Transverse colon (tissue), 4 donors: ENCODE measurements at places on chromosomes 3 and 15. TPM values are rescaled to one million over a fixed set of nuclear protein-coding genes. Genes with fewer than 3 reads are reported as not detected.

Gene CHRM5
- not detected for total RNA-seq

DNA sequence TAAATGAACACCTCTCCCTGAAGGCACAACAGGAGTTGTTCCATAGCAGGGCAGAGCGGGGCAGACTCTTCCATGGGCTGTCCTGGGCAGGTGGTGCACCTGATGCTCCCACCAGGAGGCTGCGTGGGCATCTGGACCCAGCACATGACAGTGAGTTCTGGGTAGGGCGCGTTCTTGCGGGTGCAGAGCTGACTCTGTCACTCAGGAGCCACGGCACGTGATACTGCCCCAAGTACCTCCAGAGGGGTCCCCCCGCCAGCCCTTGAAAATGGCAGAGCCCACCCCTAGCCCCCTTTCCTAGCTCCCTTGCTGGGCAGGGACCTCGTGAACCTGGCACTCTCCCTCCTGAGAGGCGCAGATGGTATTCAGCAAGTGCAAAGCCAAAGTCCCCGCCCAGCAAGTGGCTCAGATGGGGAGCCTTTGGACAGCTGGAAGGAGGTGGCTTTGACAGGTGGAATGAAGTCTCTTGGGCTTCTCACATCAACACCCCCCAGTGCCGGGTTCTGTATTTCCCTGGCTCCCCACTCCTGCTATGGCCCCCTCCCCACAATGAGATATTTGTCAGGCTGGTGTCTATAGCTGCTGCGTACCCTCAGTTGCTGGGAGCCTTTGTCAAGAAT, 172.1 kb downstream of the TBC1D2B start:
- no peaks in the 10 kb centered on the region for H3K27me3 ChIP-seq
- no peak overlapping the region for H3K27ac ChIP-seq
- no peaks in the 10 kb centered on the region for H3K4me1 ChIP-seq
- no peak overlapping the region for H3K4me3 ChIP-seq
- no peak for DNase-seq

DNA sequence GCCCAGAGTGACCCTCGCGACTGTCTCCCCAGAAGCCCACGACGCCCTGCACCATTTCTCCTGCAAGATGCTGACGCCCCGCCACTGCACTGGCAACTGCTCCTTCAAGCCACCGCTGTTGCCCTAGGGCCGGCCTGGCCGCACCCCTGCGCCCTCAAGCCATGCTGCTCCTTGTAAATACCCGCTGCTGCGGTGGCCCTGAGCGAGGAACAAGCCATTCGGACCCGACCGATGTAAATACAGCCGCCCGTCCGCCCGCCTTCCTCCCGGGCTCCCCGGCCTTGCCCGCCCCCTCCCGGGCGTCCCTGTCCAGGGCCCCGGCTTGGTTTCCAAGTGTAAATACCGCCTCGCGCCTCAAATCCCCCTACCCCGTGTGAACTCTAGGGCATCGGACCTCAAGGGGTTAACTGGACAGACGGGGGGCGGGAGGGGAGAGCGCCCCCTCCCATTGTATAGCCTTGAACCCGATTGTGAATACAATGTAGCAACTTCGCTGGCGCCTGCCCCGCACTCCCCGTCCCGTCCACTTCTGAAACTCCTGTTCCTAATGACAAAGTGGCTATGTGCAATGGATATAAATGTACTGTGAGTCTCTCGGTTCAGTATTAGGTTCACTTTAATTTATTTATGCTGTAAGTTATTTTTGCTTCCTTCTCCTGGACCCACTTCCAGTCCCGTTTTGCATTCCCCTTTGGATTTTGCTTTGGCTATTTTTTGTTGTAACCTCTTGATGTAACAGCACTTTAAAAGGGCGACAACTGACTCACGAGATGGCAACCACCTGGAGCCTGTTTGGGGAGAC, 5.9 kb downstream of the RNU6-1 start:
- H3K4me1 ChIP-seq, result peaks cover 61% of the 10 kb centered on the region
- DNase-seq, result peak; percentile 52
- no peaks in the 10 kb centered on the region for H3K36me3 ChIP-seq
- no peak overlapping the region for H3K4me3 ChIP-seq

DNA sequence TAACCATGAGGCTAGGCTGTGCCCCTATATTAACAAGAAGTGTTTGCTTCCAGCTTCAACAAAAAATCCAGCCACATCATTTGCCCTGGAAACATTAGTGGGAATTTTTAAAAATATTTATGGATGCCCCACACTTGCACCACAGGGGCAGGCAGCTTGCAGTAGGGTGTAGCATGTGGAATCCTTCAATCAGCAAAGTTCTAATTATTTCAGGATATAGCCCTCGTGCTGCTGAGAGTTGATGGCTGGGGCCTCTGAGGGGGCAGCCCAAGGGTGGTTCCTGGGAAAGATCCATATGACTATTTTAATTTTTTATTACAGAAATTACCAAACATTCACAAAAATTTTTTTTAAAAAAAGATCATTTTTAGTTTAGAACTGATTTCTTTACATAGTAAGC, 35.1 kb upstream of the LMCD1 start:
- no peaks in the 10 kb centered on the region for H3K4me1 ChIP-seq
- H3K27me3 ChIP-seq, result no peaks in the 10 kb centered on the region
- H3K36me3 ChIP-seq, result no peaks in the 10 kb centered on the region
- no peak for DNase-seq
- no peak overlapping the region for H3K4me3 ChIP-seq

Gene TRIM42
- not detected for total RNA-seq
